ENCODE measurements at places on chromosomes 1 and 21.

GRCh38 chr1:178772952-178773351, 47.9 kb downstream of the RALGPS2 start:
- no peak for DNase-seq

DNA sequence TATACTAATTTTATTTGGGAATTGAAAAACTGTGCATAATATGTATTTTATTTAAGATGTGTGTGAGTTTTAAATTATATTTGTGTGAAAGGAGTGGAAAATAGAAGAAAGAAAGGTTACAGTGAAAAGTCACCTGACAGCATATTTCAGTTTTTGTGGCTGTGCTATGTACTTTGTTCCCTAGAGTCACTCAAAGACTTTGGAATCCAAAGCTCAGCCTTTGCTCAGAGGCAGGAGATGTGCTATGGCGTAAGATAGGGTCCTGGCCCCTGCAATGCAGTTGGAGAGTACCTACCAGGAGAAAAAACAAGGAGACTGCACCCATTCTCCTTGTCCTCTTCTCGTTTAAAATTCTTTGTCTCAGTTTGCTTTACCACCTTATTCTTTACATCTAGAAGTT, 2.9 kb downstream of the CCDC30 start:
- no peak for DNase-seq

DNA sequence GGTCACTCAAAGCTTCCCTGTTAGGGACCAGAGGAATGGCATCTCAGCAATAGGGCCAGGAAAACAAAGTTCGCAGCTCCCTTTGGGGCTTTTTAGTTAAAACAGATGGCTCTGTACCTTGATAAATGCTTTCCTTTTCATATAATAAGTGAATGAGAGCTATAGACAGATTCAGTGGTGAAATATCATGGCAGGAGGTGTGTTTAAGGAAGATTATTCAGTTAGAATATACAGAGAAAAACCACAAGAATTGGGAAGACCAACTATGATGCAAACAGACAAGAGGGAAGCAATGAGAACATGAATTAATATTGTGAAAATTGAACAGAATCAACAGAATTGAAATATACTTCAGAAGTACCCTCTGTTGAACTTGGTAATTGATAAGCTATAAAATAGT, 379.4 kb downstream of the PLPP3 start:
- DNase-seq = no peak

- DNase-seq = no peak
Measured at GRCh38 chr1:41492341-41492848, 7.9 kb upstream of the EDN2 start.

DNA sequence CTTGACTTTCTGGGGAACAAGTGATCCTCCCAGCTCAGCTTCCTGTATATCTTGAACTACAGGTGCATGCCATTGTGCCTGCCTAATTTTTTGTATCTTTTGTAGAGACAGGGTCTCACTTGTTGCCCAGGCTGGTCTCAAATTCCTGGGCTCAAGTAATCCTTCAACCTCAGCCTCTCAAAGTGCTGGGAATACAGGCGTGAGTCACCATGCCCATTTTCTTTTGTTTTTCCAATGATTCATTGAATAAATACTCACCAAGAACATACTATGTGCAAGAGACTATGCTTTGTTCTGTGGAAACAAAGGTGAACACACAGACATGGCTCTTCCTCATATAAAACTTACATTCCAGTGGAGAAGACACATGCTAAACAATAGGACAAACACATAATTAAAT, 407.8 kb upstream of the DAB1 start:
- DNase-seq = no peak

GRCh38 chr1:205456383-205456867, 580 bp upstream of the BLACAT1 start:
- no peak for DNase-seq

DNA sequence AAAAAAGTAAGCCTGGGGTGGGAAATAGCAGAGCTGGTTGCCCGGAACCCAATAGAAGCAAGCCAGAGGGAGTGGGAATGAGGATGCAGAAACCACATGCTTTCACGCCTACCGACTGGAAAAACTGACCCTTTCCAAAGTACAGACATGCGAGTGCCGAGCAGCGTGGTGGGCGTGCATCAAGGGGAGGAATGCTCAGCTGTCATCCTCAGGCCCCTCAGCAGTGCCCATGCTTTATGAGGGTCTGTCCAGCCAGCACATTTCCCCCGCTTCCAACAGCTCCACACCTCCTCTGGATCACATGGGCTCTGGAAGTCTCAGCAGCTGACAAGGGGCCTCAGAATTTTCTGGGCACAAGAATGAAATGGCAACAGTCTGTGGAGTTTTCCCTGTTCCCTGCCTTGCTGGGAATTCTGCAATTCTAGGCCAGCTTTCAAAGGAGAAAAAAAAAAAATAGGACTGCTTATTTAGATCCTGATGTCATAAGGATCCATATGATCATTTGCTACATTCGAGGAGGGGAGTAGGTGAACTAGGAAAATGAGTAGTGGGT, 19.1 kb upstream of the IKBKE start:
- DNase-seq = no peak

DNA sequence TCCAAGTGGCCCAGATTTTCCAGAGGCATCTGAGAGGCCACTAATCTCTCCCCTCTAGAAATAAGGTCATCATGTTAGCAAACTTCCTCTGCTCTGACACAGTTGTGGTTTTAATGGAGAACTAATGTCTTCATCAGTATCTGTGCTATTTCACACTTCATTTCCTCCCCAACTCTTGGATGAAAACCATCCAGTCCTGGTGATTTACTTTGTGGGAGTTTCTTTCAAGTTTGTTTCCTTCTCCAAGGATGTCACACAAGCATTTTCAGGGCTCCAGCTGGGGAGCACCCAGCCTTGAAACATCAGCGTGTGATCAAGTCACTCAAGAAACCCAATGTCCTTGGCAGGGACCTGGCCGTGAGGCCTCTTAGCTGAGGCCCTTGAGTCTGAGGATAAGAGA, 38.8 kb downstream of the TBX15 start:
- DNase-seq = no peak

GRCh38 chr1:152444045-152444444, 30.0 kb upstream of the CRNN start:
- no peak for DNase-seq

GRCh38 chr1:28642056-28642846, 616 bp downstream of the TAF12 start:
- DNase-seq = no peak

GRCh38 chr1:53086491-53087070, 24.6 kb downstream of the PODN start:
- DNase-seq = no peak

GRCh38 chr1:226956942-226957713, 17.0 kb downstream of the COQ8A start:
- DNase-seq = no peak

DNA sequence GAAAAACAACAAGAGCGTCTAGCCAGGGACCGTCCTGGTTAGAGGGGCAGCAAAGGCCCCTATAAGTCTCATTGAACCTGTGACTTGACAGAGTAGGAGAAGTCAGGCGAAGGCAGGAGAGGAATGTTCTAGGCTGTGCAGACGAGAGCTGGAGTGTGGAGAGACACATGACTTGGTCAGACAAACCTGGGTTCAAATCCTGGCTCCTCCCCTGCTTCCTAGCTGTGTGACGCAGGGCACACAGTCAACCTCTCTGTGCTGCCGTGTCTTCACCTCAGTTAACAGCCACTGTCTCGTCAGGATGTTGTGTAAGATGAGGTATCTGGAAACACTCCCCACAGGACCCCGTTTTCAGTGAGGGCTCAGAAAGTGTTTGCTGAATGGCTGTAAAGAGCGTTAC, 15.6 kb downstream of the SLC66A1 start:
- no peak for DNase-seq

GRCh38 chr21:32022146-32022545, 149.3 kb downstream of the HUNK start:
- no peak for DNase-seq

DNA sequence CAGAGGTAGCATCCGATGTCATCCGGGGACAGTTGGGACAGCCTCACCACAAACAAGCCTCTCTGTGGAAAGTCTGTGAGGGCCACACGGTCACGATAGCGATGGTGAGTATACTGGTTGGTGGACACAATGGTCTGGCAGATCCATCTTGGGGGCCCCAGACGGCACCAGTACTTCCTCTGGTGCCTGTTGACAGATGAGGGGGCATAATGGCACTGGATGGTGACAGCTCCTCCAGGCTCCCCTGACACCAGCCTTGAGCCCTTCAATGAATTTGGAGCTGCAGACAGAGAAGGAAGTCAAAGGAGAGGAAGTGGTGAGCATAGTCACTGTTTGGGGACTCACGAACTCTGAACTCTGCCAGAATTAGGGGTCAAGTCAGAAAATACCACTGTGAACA, 8.0 kb downstream of the FCAMR start:
- DNase-seq = no peak

DNA sequence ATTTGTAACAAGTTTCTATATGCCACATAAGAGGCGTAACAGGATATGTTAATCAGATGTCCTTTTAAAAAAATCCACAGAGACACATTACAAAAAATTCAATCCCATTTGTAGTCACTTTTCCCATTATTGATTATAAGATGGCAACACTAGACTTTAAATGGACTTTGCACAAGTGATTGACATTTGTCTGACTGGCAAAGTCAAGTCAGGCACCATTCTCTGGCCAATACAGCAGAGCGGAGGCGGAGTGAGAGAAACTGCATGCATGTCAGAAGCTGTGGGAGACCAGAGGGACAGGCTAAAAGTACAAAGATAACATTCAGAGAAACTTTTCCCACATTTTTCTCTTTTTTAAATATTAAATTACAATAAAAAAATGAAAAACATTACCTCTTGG, 28.1 kb upstream of the RGS5 start:
- no peak for DNase-seq

- no peak for DNase-seq
Measured at GRCh38 chr1:212611000-212611948, 2.7 kb downstream of the ATF3 start.

DNA sequence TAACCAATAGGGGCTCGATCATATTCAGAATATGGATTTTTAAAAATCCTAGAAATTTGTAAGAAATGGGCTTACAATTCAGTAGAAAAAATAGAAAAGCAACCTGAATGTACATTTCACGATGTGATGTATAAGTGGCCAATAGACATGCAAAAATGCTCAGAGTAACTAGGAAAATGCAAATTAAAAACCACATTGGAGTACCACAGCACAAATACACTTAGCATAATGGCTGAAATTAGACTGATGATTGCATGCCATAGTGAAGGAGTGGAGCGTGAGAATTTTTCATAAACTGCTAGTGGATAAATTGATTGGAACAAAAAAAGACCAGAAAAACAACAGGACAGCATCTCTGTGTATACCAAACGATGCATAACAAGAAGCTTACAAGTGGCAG, 102.3 kb downstream of the DYRK1A start:
- DNase-seq = no peak

DNA sequence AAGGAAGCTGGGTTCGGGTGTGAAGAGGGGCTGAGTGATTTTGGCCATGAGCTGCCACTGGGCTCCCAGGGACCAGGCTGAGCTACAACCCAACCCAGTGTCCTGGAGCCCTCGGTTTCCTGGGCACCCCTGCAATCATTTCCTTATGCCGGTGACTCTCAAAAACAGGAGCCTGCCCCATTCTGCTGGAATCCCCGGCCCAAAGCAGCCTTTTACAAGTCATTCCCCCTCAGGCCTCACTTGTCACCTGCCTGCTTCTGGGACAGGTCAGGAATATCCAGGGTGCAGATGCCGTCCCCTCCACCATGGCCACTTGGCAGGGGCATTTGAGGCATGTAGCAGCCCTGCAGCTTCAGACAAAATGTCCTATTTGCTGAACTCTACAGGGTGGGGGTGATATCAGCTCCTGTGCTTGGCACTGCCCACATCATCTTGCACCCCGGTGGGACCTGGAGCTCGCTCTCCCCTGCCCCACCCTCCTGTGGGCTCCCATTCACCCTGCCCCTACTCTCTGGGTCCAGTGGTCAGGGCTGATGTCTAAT, 30.0 kb downstream of the CDK18 start:
- DNase-seq = no peak

GRCh38 chr1:171841931-171842761, 848 bp downstream of the DNM3 start:
- peak; percentile 61 for DNase-seq

DNA sequence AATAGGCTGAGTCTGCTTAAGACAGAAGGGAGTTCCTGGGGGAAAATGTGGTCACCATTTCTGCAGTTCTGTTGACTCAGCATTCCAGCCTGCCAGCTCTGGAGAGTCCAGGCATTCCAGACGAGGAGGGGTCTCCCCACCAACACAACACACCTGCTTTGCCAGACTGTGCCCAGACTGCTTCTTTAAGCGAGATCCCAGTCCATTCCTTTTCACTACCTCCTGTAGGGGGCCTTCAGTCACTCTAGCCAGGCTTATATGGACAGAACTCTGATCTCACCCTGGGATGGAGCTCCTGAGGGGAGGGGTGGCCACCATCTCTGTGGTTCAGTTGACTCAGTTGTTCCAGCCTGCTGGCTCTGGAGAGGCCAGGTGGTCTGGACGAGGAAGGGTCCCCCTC, 48.5 kb downstream of the UBE2U start:
- DNase-seq = no peak

DNA sequence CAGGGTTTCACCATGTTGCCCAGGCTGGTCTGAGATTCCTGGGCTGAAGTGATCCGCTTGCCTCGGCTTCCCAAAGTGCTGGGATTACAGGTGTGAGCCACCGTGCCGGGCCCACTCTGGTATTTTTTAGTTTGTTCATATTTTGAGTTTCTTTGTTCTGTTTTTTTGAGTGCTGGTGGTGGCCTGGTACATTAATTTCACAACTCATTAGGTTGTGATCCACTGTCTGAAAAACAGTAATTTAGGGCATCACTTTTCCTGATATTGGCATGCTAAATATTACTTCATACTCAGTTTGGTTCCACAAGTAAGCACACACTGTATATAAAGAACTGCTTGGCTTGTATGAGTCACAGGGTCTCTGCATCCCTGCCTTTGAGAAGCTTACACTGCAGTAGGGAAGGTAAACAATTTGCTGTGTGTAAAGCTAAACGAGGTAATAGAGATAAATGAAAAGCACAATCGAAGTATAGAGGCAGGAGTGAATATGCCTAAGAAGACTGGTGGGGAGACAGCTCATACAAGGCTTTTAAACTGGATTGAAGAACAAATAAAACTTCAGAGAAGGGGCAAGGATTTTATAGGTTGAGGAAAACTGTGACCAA, 7.7 kb downstream of the SNX27 start:
- no peak for DNase-seq

GRCh38 chr1:38027201-38028104, 14.9 kb downstream of the UTP11 start:
- no peak for DNase-seq

DNA sequence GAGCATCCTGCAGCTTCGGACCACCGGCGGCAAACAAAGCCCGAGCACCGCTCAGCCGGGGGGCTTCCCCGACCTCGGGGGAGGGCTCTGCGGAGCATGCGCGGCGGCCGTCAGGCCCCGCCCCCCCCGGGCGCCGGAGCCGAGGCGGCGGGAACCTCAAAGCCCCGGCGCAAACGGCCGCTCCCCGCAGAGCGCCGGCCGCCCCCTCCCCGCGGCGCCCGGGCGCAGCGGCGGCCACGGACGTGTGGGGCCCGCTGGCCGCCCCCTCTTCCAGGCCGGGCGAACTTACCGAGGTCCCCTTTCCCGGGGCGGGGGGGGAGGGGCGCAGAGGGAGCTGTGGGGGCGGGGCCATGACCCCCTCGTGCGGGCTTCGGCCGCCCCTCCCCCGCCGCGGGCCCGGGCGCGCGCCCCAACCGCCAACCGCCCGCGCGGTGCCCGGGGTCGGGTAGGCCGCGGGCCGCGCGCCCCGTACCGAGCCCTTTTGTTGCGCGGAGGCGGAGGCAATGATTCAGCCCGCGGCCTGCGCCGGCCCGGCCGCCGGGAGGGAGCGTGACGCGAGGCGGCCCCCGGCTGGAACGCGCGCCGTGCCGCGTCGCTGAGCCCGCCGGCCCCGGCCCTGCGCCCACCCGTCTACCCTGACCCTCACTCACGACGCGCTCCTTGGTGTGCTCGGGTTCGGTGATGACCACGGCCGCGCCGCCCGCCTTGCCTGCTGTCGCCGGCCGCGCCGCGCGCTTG, 1.7 kb downstream of the RCC2 start:
- peak; percentile 70 for DNase-seq
